Fibroblast of skin of left quadriceps (primary cell): ENCODE measurements at places on chromosomes 2 and 18.

DNA sequence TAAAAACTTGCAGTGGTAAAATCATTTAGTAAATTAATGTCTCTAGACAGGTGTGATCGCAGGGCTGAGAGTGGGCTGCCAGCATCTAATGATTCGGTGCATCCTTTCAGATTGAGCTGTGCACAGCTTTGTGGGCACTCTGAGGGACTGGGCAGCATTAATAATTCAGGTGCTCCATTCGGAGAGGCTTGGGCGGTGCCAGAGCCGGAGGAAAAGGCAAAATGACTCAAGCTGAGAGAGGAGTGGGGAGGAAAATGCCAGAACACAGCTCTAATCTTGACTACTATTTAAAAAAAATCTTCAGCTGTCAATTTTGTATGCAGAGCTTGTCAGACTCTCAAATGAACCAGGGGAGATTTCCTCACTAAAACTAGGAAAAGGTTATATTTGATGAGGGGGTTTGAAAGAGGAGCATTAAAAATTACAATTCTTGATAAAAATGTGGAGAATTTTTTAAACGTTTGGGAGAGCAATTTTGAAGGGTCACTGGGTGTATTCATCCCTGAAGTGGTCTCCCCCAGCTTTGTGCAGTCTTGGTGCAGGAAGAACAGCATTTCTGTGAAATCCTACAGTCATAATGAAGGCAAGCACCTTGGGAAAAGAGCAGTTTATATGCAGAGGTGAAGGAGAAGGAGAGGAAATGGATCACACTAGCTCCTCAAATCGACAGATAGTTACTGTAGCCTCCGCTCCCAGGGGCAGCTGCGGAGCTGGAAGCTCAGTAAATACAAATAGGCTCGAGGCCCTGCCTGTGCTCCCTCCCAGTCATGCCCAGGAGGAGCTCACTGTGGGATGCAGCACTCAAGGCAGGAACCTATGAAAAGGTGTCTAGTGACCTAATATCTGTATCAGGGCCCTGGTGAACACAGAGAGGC, 535.4 kb upstream of the RAB6C start:
- no peak for DNase-seq

GRCh38 chr2:226180281-226180884, 619.2 kb downstream of the IRS1 start:
- no peak for DNase-seq

GRCh38 chr2:44981714-44982108, 27.5 kb downstream of the SIX2 start:
- DNase-seq: peak; percentile 37

DNA sequence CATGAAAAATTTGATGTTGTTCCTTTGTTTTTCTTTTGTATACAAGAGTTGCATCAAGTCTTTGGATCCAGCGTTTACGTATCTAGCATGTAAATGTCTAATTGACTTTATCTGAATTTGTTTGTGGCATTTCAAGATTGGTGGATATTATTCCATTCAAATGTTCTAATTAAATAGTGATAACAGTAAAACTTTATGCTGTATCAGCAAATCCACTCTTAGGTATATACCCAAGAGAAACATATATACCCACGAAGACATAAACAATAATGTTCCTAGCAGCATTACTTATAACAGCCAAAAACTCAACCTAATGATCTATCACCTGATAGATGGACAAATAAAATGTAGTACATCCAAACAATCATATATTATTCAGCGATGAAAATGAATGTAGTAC, 579.4 kb upstream of the LRATD1 start:
- no peak for DNase-seq

DNA sequence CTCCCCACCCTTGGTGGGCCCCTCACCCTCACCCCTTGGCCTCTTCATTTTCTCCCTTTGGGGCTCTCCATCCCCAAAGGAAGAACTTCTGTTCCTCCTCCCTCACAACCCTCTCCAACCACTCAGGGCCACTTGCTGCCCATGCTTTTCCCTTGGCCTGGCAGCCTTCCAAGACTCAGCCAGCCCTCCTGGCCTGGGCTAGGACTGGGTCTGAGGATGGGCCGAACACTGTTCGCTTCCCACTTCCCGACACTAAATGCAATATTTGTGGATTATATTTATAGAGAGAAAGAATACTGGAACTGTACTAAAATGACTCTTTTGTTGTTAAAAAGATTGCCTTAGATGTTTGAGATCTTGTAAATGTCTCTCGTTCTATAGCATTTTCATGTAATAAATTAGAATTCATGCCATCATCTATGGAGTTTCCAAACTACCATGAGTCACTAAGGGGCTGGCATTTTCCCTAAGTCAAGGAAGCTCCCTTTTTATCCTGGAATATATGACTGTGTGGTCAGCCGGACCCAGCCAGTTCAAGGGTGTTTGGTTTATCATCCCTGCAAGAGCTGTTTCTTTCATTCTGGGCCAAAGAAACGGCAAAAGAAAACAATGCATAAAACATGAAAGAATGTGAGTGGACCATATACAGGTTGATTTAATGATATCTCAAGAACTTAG, 3.8 kb downstream of the CXCR2 start:
- no peak for DNase-seq

GRCh38 chr18:39796393-39796792, 2158.6 kb upstream of the PIK3C3 start:
- DNase-seq: no peak

GRCh38 chr2:172046080-172046678, 39.1 kb upstream of the DLX1 start:
- DNase-seq: no peak

- DNase-seq: peak; percentile 1
Observed at GRCh38 chr2:393711-394696, 106.1 kb upstream of the ALKAL2 start.

- no peak for DNase-seq
Observed at GRCh38 chr2:41878716-41879234, 169.0 kb upstream of the PKDCC start.

DNA sequence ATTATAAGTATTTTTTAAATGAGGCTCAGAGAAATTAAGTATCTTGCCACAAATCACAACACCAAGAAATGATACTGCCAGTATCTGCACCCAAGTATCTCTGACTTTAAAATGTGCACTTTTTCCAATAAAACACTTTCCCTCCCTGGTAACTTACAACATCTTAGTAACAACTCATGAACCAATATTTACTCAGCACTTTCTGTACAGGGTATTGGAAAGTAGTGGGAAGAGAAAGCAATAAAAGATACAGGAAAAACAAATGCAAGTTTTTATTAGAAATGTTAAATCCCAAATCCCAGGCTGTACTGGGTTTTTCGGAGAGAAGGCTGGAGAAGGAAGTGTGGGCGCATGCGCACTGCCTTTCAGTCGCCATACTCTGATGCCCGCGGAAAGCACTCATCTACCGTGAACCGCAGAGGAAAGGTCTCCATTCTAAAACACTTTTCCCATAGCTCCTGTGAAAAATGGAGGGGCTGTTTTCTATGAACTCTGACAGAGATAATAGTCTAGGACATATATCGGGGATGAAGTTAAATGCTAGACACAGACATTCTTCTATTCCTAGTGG, 52.1 kb downstream of the L3MBTL4 start:
- no peak for DNase-seq

- DNase-seq: no peak
Observed at GRCh38 chr2:12436483-12436882, 280.3 kb upstream of the TRIB2 start.

- DNase-seq: no peak
Observed at GRCh38 chr2:172095146-172095904, 7.4 kb downstream of the DLX2 start.

DNA sequence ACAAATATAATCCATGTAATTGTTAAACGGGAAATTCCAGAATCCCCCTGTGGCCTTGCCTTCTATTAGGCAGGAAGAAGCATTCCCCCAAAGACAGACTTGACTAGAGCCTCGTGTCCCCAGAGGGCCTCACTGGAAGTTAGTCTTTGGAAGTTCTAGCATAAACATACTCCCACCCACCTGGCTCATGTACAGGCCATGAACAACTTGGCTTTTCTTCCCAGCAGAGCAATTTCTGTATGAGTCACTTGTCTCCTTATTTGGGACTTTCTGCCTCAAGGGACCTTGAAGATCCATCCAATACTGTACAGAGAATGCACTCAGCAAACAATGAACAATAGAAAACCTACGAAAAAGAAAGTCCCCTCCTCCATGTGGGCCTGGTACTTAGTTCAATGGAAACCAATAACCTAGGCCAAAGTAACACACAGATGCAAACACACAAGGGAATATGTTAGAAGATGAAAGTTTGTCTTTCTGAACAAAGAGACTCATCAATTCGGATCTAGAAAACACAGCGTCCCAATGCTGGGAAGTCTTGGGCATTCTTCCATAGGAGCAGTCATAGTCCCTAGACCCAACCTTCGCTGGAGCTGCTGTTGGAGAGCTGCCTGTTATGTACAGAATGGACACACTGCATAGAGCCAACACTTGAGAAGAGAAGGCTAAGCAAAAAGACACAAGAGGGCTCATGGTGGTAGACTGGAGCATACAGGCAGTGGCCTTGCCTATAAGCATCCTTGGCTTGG, 303.5 kb downstream of the HRH4 start:
- peak; percentile 20 for DNase-seq

DNA sequence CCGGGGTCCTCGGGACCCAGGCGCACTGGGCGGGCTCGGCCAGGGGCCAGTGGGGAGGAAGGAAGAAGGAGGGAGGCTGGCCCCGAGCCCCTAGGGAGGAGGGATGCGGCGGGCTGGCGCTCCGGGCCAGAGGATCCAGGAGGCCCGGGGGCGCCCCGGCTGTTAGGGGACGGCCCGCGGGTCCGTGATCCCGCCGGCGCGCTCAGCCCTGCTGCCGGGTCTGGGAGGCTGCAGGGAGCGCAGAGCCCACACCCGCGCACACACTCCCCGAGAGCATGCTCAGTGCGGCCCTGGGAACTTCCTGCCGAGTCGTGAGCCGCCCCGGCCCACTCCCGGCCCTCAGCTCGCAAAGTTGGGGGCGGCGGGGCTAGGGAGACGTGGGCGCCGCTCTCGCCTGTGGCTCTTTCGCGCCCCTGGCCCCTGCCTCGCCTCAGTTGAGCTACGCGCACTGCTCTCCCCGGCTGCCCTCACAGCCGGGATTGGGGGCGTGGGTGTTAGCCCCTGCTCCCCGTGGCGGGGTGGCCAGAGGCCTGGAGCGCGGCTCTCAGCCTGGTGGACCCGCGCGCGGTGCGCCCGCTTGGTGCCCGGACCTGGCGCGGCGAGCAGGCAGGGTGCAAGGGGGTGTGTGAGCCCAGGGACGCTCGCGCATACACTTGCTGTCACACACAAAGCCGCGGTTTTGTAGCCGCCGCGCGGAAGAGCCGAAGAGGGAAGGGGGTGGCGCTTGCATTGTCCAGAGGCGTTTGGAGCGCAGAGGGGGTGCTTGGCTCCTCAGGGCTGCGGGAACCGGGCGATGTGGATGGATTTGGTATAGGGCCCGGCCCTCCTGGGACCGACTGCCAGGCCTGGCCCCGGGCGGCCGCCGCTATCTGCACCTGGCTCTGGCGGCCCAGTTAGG, 132.9 kb upstream of the MGAT5 start:
- DNase-seq: peak; percentile 28

DNA sequence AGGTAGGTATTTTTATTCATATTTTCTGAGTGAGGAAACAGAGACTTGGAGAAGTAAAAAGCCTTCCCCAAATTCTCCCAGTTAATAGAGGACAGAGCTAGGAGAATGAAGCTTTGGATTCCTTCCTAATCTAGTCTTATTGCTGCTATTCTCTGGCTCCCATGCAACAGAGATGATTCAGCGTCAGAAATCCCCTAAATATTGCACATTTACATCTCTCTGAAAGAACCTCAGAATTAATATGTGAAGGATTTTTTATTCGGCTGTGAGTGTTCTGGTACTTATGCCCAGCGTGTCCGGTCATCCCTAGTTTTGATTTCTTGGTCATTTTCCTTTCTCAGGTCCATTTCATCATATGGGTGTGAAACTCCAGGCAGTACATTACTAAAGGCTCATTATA, 91.2 kb upstream of the SESTD1 start:
- no peak for DNase-seq

- DNase-seq: no peak
Observed at GRCh38 chr2:8249769-8250168, 432.1 kb upstream of the ID2 start.

DNA sequence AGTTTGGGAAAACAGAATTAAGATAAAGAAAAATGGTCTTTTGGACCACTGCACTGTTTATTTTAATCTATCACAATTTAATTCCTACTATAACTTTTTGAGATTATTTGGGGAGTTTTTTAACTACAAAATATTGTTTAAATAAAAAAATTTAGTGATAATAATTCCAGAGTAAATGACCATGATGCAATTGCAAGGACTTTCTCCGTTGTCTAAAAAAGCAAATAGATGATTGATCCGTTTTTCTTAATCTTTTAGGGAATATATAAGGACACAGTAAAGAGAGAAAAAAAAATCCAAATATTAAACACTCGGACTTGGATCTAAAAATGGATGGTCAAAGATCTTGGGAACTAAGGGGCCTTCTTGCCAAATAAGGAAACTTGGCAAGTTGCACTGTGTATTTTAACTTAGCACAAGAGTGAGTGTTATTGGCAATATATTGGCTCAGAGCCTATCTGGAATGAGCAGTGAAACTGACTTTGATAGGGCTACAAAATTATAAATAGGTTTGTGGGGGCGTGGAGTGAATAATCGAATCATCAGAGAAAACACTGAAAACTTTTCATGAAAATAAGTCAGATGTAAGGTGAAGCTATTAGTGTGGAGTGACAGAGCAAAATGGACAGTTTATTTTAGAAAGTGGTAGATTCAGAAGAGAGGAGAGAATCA, 2.0 kb downstream of the MAP3K20 start:
- no peak for DNase-seq

DNA sequence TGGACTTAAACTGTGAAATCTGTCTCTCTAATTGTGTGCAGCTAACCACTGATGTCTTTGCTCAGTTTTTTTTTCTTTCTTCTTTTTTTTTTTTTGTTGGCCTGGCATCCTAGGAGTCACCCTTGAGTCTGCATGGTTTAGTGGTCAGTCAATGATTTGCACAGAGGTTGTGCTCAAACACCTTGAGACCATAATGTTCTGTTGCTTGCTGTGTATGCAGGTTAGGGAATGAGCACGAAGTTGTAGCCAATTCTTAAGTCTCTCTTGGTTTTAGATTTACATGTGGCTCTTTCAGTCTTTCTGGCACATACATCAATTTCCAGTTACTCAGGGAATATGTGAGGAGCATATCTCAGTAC, 16.7 kb downstream of the PLB1 start:
- no peak for DNase-seq

DNA sequence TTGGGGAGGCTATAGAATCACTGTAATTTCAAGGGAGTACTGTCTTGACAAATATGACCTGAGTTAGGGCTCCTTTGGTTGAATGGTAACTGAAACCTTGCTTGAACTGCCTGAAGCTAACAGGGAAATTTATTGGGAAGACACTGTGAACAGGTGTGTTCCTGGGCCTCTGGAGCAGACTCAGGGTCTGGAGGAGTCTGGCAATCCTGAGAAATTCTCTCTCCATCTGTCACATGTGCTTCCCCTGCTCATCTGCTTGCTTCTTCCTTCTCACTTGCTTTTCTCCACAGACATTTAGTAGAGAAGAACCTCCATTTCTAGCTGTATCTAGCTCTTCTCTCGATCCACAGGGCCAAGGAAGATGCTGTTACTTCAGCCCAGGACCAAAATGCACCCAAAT, 476.5 kb downstream of the LRP1B start:
- DNase-seq: no peak
